ENCODE measurements at places on chromosomes 4 and X. TPM values are rescaled to one million over a fixed set of nuclear protein-coding genes. Genes with fewer than 3 reads are reported as not detected.
A peak's percentile ranks its signal among the peaks of the same experiment; 100 is the strongest.

The HMX1 gene
- not detected for polyA plus RNA-seq

The PNMA6F gene
- not detected for polyA plus RNA-seq

The FAM9C gene
- polyA plus RNA-seq, result not detected

The PLP2 gene
- 284 TPM for polyA plus RNA-seq

The ADH7 gene
- polyA plus RNA-seq, result 2.2 TPM

The ESX1 gene
- not detected for polyA plus RNA-seq

The GASK1B gene
- polyA plus RNA-seq, result 3.1 TPM

The ATP1B4 gene
- not detected for polyA plus RNA-seq

The FGFBP2 gene
- polyA plus RNA-seq, result not detected

The DDX53 gene
- not detected for polyA plus RNA-seq

The DCAF8L2 gene
- not detected for polyA plus RNA-seq

- no peak for DNase-seq
- no peaks in the 10 kb centered on the region for H3K27me3 ChIP-seq
- peaks cover 80% of the 10 kb centered on the region for H3K4me1 ChIP-seq
- H3K4me3 ChIP-seq, result peak overlapping the region; percentile 62
Observed at GRCh38 chr4:38672074-38672396, 8.0 kb downstream of the KLF3 start.

- no peak overlapping the region for H3K27ac ChIP-seq
- no peaks in the 10 kb centered on the region for H3K4me1 ChIP-seq
- H3K4me3 ChIP-seq, result no peak overlapping the region
- H3K27me3 ChIP-seq, result no peaks in the 10 kb centered on the region
- DNase-seq, result no peak
- H3K36me3 ChIP-seq, result no peaks in the 10 kb centered on the region
Observed at GRCh38 chr4:89590128-89590527, 246.8 kb downstream of the SNCA start.

DNA sequence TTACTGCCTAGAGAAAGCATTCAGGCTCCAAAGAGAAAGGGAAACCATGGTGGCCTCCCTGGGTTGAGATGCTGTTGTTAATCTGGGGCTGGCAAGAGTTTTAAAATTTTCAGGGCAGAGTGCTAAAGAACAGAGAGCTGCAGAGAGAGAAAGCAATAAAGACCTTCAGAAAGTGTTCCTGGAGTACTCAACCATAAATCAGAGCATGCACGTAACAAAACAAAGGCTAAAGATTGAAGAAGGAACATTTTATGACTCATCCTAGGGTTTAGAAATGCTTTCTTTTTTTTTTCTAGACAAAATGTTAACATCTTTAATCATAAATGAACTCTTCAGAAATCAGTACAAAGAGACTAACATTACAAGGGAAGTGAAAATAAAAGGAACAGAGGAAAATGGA lies 562.3 kb upstream of the NDST4 start:
- H3K4me1 ChIP-seq, result no peaks in the 10 kb centered on the region
- no peaks in the 10 kb centered on the region for H3K36me3 ChIP-seq
- H3K4me3 ChIP-seq, result no peak overlapping the region
- DNase-seq, result no peak
- no peak overlapping the region for H3K27ac ChIP-seq

DNA sequence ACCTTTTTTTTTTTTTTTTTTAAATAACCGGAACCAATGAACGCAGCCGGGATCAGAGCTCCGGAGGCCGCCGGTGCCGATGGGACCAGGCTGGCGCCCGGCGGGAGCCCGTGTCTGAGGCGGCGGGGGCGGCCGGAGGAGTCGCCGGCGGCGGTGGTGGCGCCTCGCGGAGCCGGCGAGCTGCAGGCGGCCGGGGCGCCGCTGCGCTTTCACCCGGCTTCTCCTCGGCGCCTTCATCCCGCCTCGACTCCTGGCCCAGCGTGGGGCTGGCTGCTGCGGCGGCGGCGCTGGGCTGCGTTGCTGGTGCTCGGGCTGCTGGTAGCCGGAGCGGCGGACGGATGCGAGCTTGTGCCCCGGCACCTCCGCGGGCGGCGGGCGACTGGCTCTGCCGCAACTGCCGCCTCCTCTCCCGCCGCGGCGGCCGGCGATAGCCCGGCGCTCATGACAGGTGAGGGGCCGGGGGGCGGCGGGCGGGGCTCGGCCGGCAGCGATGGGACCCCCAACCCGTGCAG lies 337 bp downstream of the STIM2 start:
- H3K4me3 ChIP-seq, result peak overlapping the region; percentile 98
- no peak for DNase-seq
- H3K27me3 ChIP-seq, result no peaks in the 10 kb centered on the region
- H3K36me3 ChIP-seq, result no peaks in the 10 kb centered on the region
- H3K27ac ChIP-seq, result peak overlapping the region; percentile 47

- no peak overlapping the region for H3K27ac ChIP-seq
- no peaks in the 10 kb centered on the region for H3K36me3 ChIP-seq
- DNase-seq, result no peak
- H3K27me3 ChIP-seq, result no peaks in the 10 kb centered on the region
- H3K4me1 ChIP-seq, result no peaks in the 10 kb centered on the region
Observed at GRCh38 chrX:77396781-77397180, 50.4 kb upstream of the FGF16 start.

GRCh38 chr4:100591161-100591876 lies 73.5 kb upstream of the EMCN start:
- H3K4me1 ChIP-seq, result no peaks in the 10 kb centered on the region
- no peaks in the 10 kb centered on the region for H3K36me3 ChIP-seq
- DNase-seq, result no peak
- H3K27me3 ChIP-seq, result no peaks in the 10 kb centered on the region
- H3K4me3 ChIP-seq, result no peak overlapping the region

- H3K4me3 ChIP-seq, result no peak overlapping the region
- no peak for DNase-seq
- no peaks in the 10 kb centered on the region for H3K27me3 ChIP-seq
- H3K36me3 ChIP-seq, result no peaks in the 10 kb centered on the region
Observed at GRCh38 chr4:108261026-108261425, 92.3 kb upstream of the LEF1 start.

GRCh38 chr4:151408630-151409469 lies at the start of gene FHIP1A:
TSS of gene FHIP1A (plus strand) at chr4:151409176. CDS start at chr4:151566260, 157,084 bp downstream.
- no peaks in the 10 kb centered on the region for H3K27me3 ChIP-seq
- DNase-seq, result no peak
- peak within 1 kb of the TSS; percentile 88 for H3K4me3 ChIP-seq
- peaks cover 35% of the 10 kb centered on the region for H3K4me1 ChIP-seq
- H3K36me3 ChIP-seq, result no peaks in the 10 kb centered on the region

DNA sequence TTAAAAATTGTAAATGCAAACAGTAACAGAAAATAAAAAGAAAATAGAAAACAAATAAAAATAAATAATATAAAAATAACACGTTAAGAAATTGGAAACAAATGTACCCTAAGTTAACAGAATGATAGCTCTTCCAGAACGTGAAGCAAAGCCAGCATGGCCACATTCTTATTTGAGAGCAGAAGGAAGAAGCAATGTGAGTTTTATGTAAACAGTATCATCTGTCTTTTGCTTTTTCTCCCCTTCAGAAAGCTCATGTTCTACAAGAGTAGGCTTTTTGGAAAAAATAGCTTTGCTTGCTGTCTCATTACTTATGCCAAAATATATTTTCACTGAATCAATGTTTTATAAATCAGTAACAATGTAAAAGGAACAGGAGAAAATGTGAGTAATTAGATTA lies 18.7 kb downstream of the NPY2R start:
- H3K4me1 ChIP-seq, result no peaks in the 10 kb centered on the region
- no peak overlapping the region for H3K4me3 ChIP-seq
- no peak for DNase-seq
- H3K36me3 ChIP-seq, result no peaks in the 10 kb centered on the region
- no peaks in the 10 kb centered on the region for H3K27me3 ChIP-seq

GRCh38 chr4:17587094-17587822 lies 10.3 kb downstream of the LAP3 start:
- H3K4me3 ChIP-seq, result no peak overlapping the region
- no peak overlapping the region for H3K27ac ChIP-seq
- no peak for DNase-seq
- no peaks in the 10 kb centered on the region for H3K4me1 ChIP-seq
- peaks cover 27% of the 10 kb centered on the region for H3K36me3 ChIP-seq
- H3K27me3 ChIP-seq, result no peaks in the 10 kb centered on the region

GRCh38 chrX:108018656-108019381 lies 26.0 kb upstream of the VSIG1 start:
- H3K4me1 ChIP-seq, result peaks cover 5% of the 10 kb centered on the region
- no peak overlapping the region for H3K27ac ChIP-seq
- H3K4me3 ChIP-seq, result no peak overlapping the region
- H3K36me3 ChIP-seq, result no peaks in the 10 kb centered on the region
- H3K27me3 ChIP-seq, result no peaks in the 10 kb centered on the region

- no peak overlapping the region for H3K27ac ChIP-seq
- H3K36me3 ChIP-seq, result no peaks in the 10 kb centered on the region
- no peak for DNase-seq
- H3K27me3 ChIP-seq, result no peaks in the 10 kb centered on the region
- no peaks in the 10 kb centered on the region for H3K4me1 ChIP-seq
Observed at GRCh38 chr4:19026281-19026680, 1004.7 kb upstream of the LCORL start.

GRCh38 chrX:110706446-110706845 lies 89.2 kb downstream of the CHRDL1 start:
- no peaks in the 10 kb centered on the region for H3K27me3 ChIP-seq
- H3K36me3 ChIP-seq, result no peaks in the 10 kb centered on the region
- H3K27ac ChIP-seq, result no peak overlapping the region
- H3K4me3 ChIP-seq, result no peak overlapping the region
- H3K4me1 ChIP-seq, result no peaks in the 10 kb centered on the region

GRCh38 chr4:132614682-132615081 lies 534.4 kb upstream of the PCDH10 start:
- H3K4me1 ChIP-seq, result no peaks in the 10 kb centered on the region
- no peaks in the 10 kb centered on the region for H3K36me3 ChIP-seq
- H3K4me3 ChIP-seq, result no peak overlapping the region
- no peak for DNase-seq

GRCh38 chr4:117949621-117950020 lies 84.7 kb upstream of the NDST3 start:
- no peak overlapping the region for H3K27ac ChIP-seq
- no peaks in the 10 kb centered on the region for H3K27me3 ChIP-seq
- no peaks in the 10 kb centered on the region for H3K36me3 ChIP-seq
- no peak overlapping the region for H3K4me3 ChIP-seq

GRCh38 chr4:138158746-138159297 lies 83.3 kb downstream of the SLC7A11 start:
- H3K36me3 ChIP-seq, result no peaks in the 10 kb centered on the region
- no peak for DNase-seq
- peaks cover 23% of the 10 kb centered on the region for H3K4me1 ChIP-seq
- H3K27ac ChIP-seq, result no peak overlapping the region

GRCh38 chr4:112910109-112910736 lies 139.2 kb upstream of the ANK2 start:
- H3K36me3 ChIP-seq, result no peaks in the 10 kb centered on the region
- H3K27ac ChIP-seq, result no peak overlapping the region
- H3K27me3 ChIP-seq, result no peaks in the 10 kb centered on the region
- no peaks in the 10 kb centered on the region for H3K4me1 ChIP-seq

DNA sequence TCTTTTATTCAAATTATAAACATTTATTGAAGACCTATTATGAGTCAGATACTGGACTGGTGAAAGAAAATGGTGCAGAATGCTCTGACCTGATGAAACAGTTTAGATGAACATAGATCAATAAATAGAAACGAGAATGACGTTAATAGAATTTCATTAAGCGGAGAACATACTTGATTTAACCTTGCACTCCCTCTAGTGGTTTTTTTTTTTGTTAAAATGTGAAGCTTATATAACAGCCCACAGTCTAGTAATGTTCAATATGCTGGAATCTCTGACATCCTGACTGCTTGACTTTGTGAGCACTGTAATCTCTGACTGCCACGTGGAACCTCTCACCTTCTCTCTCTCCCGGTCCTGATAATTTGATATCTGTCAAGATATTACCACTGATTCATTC lies 32.3 kb downstream of the HDAC8 start:
- H3K4me3 ChIP-seq, result no peak overlapping the region
- H3K4me1 ChIP-seq, result no peaks in the 10 kb centered on the region
- H3K27ac ChIP-seq, result no peak overlapping the region
- DNase-seq, result no peak

DNA sequence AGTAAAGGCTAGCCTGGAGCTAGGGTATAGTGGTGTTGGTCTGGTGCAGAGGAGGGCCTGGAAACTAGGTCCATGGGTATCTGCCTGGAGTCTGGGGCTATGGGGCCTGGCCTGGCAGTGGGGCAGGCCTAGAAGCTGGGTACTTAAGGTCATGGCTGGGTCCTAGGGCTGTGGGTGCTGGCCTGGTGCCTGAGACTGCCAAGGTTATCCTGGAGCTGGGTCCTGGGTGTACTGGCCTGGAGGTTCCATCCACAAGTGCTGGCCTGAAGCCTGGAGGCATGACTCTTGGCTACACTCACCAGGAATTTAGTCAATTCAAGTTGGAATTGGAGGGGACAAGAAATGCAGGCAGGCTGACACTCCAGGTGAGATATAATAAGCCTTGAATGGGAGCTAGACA lies 108.4 kb upstream of the ZCCHC13 start:
- no peaks in the 10 kb centered on the region for H3K36me3 ChIP-seq
- H3K4me1 ChIP-seq, result no peaks in the 10 kb centered on the region
- DNase-seq, result no peak
- peaks cover 4% of the 10 kb centered on the region for H3K27me3 ChIP-seq

Data from keratinocyte (primary cell).